ENCODE measurements at places on chromosomes 3 and 15.

GRCh38 chr3:138549179-138549977 lies 44.7 kb downstream of the CEP70 start:
- no peak for DNase-seq

- no peak for DNase-seq
These were observed 3.5 kb upstream of the MESP1 start for GRCh38 chr15:89754361-89755154.

GRCh38 chr15:35728219-35728940 lies 182.4 kb upstream of the DPH6 start:
- DNase-seq, result peak; percentile 35

- DNase-seq, result no peak
These were observed 48.5 kb upstream of the TNIK start for GRCh38 chr3:171508676-171509075.

- DNase-seq, result no peak
These were observed 40.2 kb upstream of the FOXB1 start for GRCh38 chr15:59963925-59964324.

DNA sequence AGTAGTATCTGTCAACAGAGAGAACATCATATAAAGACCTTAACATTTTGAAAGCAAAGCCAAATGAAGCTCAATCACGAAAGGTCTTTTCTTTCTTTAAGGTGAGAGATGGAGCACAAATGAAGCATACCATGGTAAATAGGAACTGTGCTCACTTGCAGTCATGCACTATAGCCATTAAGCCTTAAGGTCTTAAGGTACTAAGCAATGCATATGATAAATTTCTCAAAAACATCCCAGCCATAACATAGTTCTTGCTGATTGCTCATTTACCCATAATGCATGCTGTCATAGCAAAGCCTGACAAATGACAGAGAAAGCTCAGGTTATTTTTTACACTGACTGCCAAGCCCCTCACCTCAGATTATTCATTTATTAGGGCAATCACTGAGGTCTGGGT lies 214.5 kb downstream of the MECOM start:
- no peak for DNase-seq

DNA sequence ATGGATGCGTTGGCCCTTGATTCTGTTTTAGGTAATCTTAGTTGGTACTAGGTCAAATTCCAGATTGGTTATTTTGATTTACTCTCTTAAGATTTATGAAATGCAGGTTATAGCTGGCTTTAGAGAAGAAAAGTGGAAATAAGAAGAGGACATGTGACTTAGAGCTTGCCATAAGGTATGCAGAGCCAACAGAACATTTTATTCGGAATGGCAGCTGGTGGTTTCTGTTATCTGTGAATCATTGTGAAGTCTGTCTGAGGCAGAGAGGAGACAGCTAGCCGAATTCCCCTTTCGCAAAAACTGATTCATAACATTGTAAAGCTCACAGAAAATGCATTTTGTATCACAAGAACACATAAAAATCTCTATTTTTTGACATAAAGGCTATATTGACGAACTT lies 82.1 kb downstream of the FILIP1L start:
- DNase-seq, result peak; percentile 97

GRCh38 chr15:63276342-63277037 lies 915 bp upstream of the APH1B start:
- no peak for DNase-seq

GRCh38 chr3:127678315-127678599 lies 5.5 kb downstream of the ABTB1 start:
- no peak for DNase-seq

DNA sequence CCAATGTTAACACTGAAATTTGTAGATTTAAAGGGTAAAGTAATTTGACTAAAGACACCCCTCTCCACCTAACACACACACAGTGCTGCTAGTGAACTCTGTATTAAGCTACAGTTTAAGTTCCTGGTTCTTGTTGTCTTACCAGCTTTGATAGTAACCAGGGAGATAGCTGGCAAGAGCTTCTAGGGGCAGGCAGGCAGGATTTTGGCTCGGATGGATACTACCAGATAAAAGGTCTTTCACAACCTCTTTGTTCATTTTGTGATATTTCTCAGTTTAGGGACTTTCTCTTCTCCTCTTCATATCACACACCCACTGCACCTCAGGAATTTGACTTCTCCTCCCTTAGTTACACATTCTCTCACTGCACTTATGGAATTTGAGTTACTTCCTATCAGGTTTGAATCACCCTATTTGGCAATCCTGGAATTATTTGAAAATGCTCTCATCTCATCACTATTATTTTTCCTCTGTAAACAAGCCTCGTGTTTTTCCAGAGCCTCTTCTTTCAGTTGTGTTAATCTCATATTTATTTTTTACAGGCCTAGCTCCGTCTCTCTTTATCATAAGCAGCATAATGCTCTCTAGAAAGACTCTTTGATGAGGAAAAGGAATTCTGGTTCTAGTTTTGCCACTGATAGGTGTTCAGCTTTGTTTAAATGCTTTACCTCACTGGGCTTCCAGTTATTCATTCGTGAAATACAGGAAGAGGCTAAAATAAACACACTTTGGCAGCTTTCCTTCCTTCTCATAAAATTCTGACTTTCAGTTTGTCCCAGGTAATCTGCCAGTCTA lies 23.0 kb upstream of the CLDN1 start:
- DNase-seq, result peak; percentile 98

- no peak for DNase-seq
These were observed 98.8 kb upstream of the WNT5A start for GRCh38 chr3:55585856-55586255.

DNA sequence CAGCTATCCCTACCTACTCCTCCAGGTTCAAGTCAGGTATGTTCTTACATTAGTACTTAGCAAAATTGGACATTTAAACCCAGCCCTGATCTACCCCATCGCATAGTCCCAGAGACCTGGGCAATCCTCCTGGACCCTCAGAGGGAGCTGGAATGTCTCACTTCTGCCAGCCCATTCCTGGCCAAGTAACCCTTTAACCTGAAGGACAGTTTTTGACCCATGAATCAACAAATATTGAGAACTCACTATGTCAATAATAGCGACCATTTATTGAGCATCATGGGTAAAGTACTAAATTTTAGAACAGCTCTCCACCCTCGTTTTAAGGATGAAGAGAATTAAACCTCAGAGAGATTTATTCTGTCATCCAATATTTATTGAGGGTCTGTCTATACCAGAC lies 70.4 kb downstream of the RBPMS2 start:
- no peak for DNase-seq

DNA sequence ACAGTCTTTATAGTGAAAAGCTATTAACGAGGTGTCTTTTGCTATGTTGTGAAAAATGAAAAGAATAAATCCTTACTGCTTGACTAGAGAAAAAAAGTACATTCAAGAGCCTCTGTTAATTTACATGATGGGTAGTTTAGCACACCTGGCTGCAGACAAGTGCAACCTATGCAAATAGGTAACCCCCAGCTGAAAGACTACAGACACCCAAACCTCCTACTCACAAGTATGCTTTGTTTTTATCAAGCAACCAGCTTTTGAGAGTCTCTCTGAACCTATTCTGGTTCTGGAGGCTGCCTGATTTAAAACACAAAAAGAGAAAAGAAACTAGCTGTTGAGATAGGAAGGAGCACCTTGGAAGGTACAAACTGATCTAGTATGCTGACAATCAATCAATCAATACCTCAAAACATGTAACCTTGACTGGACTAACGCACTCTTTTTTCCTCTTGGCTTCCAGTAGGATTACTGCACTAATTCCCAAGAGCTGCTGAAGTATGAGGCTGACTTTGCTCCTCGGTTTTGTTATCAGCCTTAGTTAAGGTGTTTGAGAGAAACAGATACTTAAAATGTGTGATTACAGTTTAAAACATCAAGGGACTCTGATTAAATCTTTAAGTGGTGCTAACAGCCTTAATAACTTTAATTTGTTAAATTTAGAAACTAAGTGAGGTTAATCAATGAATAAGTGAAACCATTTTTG lies 63.6 kb downstream of the OSBPL10 start:
- DNase-seq, result no peak

- peak; percentile 41 for DNase-seq
These were observed 560 bp downstream of the ST6GAL1 start for GRCh38 chr3:186930641-186931531.

GRCh38 chr15:99453637-99454030 lies 112.2 kb upstream of the MEF2A start:
- DNase-seq, result no peak

DNA sequence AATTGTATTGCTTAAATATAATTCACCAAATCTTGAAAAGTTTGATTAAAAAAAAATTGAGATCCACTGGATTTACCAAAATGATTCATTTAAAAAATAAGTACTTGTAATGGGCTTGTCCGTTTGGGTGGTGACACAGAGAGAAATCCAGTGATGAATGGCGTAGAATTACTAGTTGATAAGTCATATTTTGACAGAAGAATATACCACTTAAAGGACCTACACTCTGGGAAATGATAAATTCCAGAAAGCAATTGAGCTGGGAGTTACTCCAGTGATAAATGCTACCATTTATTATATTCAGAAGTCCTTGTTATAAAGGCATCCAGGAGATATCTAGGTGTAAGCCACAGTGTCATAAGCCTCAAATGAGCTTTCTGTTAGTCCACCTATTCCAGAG lies 141.8 kb upstream of the CFAP20DC start:
- peak; percentile 38 for DNase-seq

GRCh38 chr3:49629866-49630265 lies 44.3 kb upstream of the APEH start:
- DNase-seq, result no peak

DNA sequence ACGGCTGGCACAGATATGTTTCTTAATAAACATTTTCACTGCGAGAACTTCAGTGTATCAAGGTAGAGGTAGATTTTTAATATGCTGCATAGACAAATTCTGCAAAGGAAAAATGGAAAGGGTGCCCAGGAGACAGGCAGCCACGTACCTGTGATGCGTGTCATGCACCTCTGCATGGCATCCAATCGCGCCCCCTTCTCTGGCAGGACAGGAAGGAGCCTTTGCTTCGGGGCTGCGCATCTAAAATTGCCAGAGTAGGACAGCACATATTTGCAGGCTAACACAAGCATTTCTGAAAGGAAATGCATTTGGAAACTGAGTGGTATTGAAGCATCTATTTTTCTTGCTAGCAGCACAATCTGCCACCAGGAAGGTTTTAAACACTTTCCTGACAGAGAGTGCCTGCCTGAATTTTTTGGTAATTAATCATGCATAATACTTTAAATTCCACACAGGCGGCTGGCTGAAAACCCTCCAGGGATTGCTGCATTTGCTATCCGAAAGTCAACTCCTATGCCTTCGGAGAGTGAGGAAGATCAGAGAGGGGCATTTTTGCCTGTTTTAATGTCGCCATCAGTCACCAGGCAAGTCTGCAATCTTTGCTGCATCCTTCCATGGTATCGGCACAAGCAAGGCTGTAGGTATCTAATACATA lies 165.1 kb upstream of the ATP10A start:
- DNase-seq, result peak; percentile 20

DNA sequence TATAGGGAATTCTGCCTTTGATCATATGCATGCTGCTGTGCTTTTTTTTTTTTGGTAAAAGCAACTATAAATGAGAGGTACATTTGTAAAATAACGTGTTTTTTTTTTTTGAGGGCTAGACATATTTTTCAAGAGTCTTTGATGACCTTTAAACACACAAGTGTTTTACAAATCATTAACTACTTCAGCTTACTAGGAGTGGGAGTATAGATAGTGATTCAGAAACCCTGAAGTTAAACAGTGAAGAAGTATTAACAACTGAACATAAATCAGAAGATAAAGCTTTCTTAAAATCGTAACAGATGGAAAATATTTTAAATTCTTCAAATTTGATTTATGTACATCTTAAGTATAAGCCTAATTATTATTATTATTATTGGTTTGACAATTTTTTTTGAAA lies 2.9 kb upstream of the GMNC start:
- no peak for DNase-seq

GRCh38 chr15:28911310-28911931 lies 25.6 kb downstream of the APBA2 start:
- DNase-seq, result no peak

DNA sequence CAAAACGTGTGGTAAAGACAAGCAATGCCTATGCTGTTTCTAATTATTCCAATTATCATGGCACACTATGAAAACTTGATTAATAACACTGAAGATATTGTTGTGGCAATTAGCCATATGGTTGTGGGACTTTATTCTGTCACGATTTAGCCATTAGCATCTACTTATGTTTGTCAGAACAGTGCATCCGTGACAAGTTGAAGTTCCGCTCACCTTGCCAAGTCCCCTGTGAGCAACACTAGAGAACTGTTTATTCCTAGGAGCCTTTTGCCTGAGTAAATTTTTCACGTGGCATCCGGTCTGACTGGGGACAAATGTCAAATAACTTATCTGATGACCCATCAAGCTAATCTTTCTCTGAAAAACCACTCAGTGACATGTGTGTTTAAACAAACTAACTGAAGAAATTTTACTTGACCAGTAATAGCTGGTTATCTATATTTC lies 403.3 kb downstream of the TBC1D5 start:
- DNase-seq, result no peak

DNA sequence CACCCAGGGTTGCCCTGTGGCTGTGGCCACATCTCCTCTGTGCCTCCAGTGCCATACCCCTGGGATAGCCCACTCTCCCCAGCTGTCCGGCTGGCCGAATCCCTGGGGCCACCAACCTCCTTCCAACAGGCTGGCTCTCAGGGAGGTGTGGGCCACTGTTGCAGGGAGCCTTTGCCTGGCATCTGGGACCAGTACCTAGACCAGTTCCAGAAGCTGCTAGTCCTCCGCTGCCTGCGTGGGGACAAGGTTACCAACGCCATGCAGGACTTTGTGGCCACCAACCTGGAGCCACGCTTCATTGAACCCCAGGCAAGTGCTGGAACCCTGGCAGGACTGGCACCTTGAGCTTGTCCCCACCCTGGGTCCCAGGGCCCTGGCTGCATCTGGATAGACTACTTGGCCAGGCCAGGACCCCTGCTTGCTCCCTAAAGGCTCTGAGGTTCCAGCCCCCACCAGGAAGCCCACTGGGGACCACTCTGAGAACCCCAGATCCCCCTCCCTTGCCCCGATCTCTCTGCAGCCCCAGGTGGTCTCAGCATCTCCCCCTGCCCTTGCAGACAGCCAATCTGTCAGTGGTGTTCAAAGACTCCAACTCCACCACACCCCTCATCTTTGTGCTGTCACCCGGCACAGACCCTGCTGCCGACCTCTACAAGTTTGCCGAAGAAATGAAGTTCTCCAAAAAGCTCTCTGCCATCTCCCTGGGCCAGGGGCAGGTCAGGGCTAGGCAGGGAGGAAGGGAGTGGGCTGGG lies 50.0 kb downstream of the SEMA3G start:
- no peak for DNase-seq

DNA sequence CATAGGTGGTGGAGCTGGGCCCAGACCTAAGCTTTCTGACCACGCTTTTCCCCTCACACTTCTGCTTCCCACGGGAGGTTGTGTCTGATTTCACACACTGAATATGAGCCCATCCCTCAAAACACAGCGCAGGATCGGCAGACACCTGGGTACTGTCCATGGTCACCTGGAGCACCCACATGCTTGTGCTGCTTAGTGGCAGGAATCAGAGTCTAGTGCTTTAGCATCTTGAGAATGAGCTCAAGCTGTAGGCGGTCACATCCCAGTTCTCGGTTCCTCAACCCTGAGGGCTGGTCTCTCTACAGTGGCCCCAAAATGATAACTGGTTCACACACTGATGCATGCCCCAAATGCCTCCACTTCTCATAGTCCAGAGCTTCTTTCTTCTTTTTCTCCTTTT lies 111.0 kb downstream of the SEMA5B start:
- DNase-seq, result no peak

GRCh38 chr15:72902245-72902918 lies 118.8 kb upstream of the ADPGK start:
- peak; percentile 90 for DNase-seq

- DNase-seq, result no peak
These were observed 201.0 kb upstream of the WNT5A start for GRCh38 chr3:55688154-55688553.

- no peak for DNase-seq
These were observed 326.9 kb downstream of the CNTN3 start for GRCh38 chr3:74287557-74287956.
